ENCODE measurements at places on chromosomes 7 and 10. TPM values are rescaled to one million over a fixed set of nuclear protein-coding genes. Genes with fewer than 3 reads are reported as not detected.

DNA sequence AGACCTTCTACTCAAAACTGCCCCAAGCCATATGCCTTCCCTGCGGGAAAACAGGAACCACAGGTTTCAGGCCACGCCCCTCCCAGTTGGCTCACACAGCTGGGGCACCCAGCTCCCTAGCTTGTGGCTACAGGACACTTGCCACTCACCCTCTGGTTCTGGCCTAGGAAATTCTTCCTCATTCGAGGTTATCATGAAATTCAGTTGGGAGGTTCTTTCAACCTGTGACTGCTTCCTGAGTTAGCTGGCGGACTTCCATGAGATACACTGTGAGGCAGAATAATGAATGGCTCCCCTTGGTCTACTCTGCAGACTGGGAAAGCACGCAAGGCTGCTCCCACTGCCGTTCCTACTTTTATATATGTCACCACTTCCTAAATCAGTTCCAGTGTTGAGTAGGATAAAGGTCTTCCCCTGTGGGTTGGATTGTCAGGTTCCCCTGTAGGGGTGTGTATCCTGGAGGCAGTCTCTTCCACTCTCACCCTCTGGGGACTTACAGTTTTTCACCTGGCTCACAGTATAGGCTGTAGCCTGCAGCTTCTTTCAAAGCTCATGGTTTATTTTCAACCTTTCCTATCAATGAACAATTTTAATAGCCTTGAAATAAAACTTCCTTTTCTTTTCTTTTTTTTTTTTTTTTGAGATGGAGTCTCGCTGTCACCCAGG is 37.0 kb downstream of the GPR22 start:
- DNase-seq: no peak

DNA sequence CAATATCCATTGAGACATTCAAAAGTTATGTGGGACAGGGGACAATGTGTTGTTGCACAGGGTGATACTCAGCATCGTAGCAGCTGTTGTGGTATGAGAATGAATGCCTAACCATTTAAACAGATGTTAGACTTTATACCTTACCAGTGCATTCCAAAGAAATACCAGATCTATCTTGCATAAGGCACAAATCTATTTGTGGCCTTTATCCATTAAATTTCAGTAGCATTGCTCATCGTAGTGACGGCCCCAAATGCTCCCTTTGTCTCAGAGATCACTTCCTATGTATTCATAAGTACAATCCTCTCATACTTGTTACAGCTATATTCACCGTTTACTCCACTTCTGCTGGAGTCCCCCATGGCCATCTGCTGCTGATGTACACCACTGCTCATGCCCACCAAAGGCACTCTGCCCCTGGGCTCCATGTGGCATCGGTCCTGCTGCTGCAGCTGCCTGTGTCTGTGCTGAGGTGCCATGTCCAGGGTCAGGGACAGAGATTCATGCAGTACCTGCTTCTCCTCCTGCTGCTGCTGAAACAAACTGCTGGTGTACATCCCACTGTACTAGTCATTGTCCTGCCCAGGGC is 96.3 kb downstream of the CPED1 start:
- no peak for DNase-seq

DNA sequence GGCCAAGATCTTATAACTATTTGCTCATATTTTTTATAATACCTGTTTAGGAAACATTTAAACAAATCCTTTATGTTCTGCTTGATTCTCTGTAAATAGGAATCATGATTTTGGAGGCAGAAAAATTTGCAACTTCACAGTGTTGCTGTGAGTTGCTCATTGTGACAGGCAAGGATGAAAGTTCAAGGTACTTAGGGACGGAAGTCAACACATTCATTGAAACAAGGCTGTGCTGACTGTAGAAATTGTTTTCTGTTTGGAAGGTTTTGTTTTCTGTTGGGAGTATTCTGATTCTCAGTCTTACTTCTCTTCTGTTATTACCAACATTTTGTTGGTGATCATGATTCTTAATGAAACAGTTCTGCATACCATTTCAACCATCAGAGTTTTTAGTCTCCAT is 54.9 kb downstream of the FANK1 start:
- DNase-seq: no peak

- DNase-seq: no peak
Observed at GRCh38 chr10:99393683-99394082, 36.7 kb downstream of the GOT1 start.

DNA sequence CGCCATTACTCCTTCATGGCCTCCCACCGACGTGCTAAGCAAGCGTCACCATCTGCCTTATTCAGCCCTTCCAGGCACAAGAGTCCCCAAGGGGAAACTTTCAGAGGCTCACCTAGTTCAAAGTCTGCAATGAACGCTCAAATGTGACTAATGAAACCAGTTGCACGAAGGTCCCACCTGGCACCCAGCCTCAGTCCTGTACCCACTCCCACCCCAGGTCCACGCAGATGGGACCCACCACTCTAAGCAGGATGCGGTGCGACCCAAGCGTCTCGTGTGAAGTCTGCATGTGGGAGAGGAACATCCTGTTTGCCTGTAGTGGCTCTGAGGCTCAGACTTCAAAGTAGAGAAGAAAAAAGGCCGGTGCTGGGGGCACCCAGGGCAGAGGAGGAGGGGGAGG is 40.3 kb downstream of the RGS10 start:
- DNase-seq: peak; percentile 90

FFAR4 gene
- total RNA-seq: not detected

WEE2 gene
- not detected for total RNA-seq

CPA4 gene
- total RNA-seq: not detected

SRGN gene
- 70.7 TPM for total RNA-seq
